ENCODE measurements at places on chromosomes 16 and 17.

GRCh38 chr17:55576237-55576995 lies 65.2 kb upstream of the SMIM36 start:
- H3K27ac ChIP-seq: peak overlapping the region; percentile 88
- DNase-seq: no peak
- peaks cover 13% of the 10 kb centered on the region for H3K4me1 ChIP-seq
- H3K4me3 ChIP-seq: no peak overlapping the region

GRCh38 chr16:48607056-48607825 lies 2.7 kb downstream of the N4BP1 start:
- H3K4me1 ChIP-seq: peaks cover 24% of the 10 kb centered on the region
- no peak overlapping the region for H3K27ac ChIP-seq
- no peak overlapping the region for H3K4me3 ChIP-seq
- no peaks in the 10 kb centered on the region for H3K27me3 ChIP-seq
- DNase-seq: no peak
- peaks cover 4% of the 10 kb centered on the region for H3K36me3 ChIP-seq

GRCh38 chr17:12256380-12256995 lies 235.8 kb downstream of the MAP2K4 start:
- H3K4me1 ChIP-seq: no peaks in the 10 kb centered on the region
- H3K36me3 ChIP-seq: no peaks in the 10 kb centered on the region
- H3K27me3 ChIP-seq: no peaks in the 10 kb centered on the region
- H3K4me3 ChIP-seq: no peak overlapping the region
- no peak for DNase-seq
- no peak overlapping the region for H3K27ac ChIP-seq

GRCh38 chr16:72099377-72099818 lies 5.8 kb downstream of the DHX38 start:
- no peak overlapping the region for H3K27ac ChIP-seq
- no peak overlapping the region for H3K4me3 ChIP-seq
- no peaks in the 10 kb centered on the region for H3K4me1 ChIP-seq
- DNase-seq: no peak
- no peaks in the 10 kb centered on the region for H3K27me3 ChIP-seq
- peaks cover 78% of the 10 kb centered on the region for H3K36me3 ChIP-seq

DNA sequence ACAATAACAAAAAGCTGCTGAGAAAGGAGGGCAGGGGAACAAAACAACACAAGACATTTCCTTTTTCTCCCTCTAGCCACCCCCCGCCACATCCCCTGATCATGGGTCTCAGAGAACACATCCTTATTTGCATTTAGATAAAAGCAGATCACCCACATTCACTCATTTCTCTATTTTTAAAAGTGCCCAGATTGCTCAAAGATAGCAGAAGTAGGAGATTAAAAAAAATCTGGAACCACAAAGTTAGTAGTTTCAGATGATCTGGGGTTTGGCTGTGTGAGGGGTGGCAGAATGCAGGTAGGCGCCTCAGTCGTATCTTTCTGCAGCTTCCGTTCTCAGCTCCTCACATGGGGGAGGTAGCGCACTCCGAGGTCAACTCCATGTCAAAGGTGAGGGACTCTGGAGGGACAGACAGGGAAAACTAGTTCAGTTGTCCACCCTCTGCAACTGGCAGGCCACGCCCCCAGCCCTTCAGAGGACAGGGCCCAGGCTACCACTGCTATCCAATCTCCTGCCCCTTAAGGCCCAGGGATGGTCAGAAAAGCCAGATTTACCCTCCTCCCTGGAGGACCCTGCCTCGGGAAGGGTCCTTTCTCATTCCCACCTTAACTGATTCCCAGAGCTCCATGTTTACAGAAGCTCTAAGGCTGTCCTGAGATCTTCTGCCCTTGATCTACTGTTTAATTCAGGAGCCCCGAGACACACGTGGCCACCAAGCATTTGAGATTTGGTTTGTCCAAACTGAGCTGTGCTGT lies 27.3 kb downstream of the STAT5A start:
- peaks cover 24% of the 10 kb centered on the region for H3K4me1 ChIP-seq
- DNase-seq: no peak
- H3K27ac ChIP-seq: no peak overlapping the region
- H3K36me3 ChIP-seq: peaks cover 61% of the 10 kb centered on the region
- H3K4me3 ChIP-seq: no peak overlapping the region
- H3K27me3 ChIP-seq: no peaks in the 10 kb centered on the region

GRCh38 chr17:81427173-81428120 lies 32.2 kb downstream of the BAHCC1 start:
- H3K36me3 ChIP-seq: peaks cover 55% of the 10 kb centered on the region
- H3K4me1 ChIP-seq: peaks cover 73% of the 10 kb centered on the region
- DNase-seq: no peak
- H3K27me3 ChIP-seq: no peaks in the 10 kb centered on the region

GRCh38 chr16:78925083-78925767 lies 675.3 kb downstream of the MAF start:
- H3K4me1 ChIP-seq: peaks cover 2% of the 10 kb centered on the region
- H3K4me3 ChIP-seq: no peak overlapping the region
- H3K36me3 ChIP-seq: no peaks in the 10 kb centered on the region
- H3K27me3 ChIP-seq: no peaks in the 10 kb centered on the region
- DNase-seq: no peak
- no peak overlapping the region for H3K27ac ChIP-seq

- no peak overlapping the region for H3K27ac ChIP-seq
- H3K36me3 ChIP-seq: no peaks in the 10 kb centered on the region
- H3K27me3 ChIP-seq: no peaks in the 10 kb centered on the region
- H3K4me3 ChIP-seq: no peak overlapping the region
Observed at GRCh38 chr16:14405611-14406537, 224.2 kb downstream of the PARN start.

- no peaks in the 10 kb centered on the region for H3K27me3 ChIP-seq
- H3K4me3 ChIP-seq: peak overlapping the region; percentile 86
- H3K27ac ChIP-seq: peak overlapping the region; percentile 99
- DNase-seq: peak; percentile 49
- H3K36me3 ChIP-seq: peaks cover 23% of the 10 kb centered on the region
Observed at GRCh38 chr17:48545539-48545938, 630 bp upstream of the HOXB2 start.

- DNase-seq: no peak
- peaks cover 17% of the 10 kb centered on the region for H3K4me1 ChIP-seq
- H3K27me3 ChIP-seq: no peaks in the 10 kb centered on the region
- H3K27ac ChIP-seq: no peak overlapping the region
- no peaks in the 10 kb centered on the region for H3K36me3 ChIP-seq
- H3K4me3 ChIP-seq: no peak overlapping the region
Observed at GRCh38 chr17:78532311-78532710, 44.9 kb downstream of the DNAH17 start.

GRCh38 chr17:17971431-17972125 lies 622 bp downstream of the TOM1L2 start:
- peaks cover 9% of the 10 kb centered on the region for H3K4me1 ChIP-seq
- peak overlapping the region; percentile 72 for H3K27ac ChIP-seq
- H3K27me3 ChIP-seq: no peaks in the 10 kb centered on the region
- H3K36me3 ChIP-seq: no peaks in the 10 kb centered on the region
- H3K4me3 ChIP-seq: peak overlapping the region; percentile 71

DNA sequence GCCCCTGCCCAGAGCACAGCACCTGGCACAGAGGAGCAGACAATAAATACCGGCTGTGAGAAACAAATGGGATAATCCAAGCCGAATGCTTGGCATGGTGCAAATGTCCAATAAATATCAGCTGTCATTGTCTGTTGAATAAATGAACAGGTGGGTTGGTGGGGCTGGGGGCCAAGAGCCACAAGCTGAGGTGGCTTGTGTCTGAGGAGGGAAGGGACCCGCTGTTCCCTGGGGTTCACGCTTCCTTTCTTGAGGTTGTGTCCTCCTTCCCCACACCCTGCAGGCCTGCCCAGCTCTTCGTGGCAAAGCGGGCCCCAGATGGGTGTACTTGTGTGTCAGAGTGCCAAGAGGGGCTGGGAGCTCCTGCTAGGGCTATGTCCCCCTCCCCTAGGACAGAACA lies 38.6 kb downstream of the ARHGAP27 start:
- no peak overlapping the region for H3K27ac ChIP-seq
- H3K4me3 ChIP-seq: no peak overlapping the region
- H3K27me3 ChIP-seq: peaks cover 2% of the 10 kb centered on the region
- peaks cover 26% of the 10 kb centered on the region for H3K36me3 ChIP-seq

GRCh38 chr16:152141-153128 lies at the start of gene HBZ:
TSS of gene HBZ (plus strand) at chr16:152644. CDS start at chr16:152910, 266 bp downstream.
- no peak within 1 kb of the TSS for H3K4me3 ChIP-seq
- H3K36me3 ChIP-seq: no peaks in the 10 kb centered on the region
- peaks cover 11% of the 10 kb centered on the region for H3K4me1 ChIP-seq
- no peak for DNase-seq

- peaks cover 2% of the 10 kb centered on the region for H3K4me1 ChIP-seq
- no peaks in the 10 kb centered on the region for H3K36me3 ChIP-seq
- no peak overlapping the region for H3K27ac ChIP-seq
Observed at GRCh38 chr17:67068999-67069398, 24.6 kb downstream of the CACNG1 start.

DNA sequence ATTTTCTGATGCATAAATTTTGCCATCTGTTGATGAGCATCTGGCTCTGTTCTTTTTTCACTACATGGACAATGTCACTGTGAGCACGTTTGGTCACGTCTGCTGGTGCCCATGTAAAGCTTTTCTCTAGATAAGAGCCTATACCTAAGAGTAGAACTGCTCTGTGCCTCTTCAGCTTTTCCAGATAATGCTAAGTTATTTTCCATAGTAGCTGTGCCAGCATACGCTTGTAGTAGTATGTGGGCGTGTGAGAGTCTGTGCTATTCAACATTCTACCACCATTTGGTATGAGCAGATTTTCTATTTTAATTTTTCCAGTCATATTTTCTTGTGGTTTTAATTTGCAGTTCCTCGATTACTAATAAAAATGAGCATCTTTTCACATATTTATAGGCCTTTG lies 33.2 kb downstream of the VPS35L start:
- peaks cover 24% of the 10 kb centered on the region for H3K36me3 ChIP-seq
- no peaks in the 10 kb centered on the region for H3K27me3 ChIP-seq
- no peak overlapping the region for H3K4me3 ChIP-seq
- no peaks in the 10 kb centered on the region for H3K4me1 ChIP-seq

DNA sequence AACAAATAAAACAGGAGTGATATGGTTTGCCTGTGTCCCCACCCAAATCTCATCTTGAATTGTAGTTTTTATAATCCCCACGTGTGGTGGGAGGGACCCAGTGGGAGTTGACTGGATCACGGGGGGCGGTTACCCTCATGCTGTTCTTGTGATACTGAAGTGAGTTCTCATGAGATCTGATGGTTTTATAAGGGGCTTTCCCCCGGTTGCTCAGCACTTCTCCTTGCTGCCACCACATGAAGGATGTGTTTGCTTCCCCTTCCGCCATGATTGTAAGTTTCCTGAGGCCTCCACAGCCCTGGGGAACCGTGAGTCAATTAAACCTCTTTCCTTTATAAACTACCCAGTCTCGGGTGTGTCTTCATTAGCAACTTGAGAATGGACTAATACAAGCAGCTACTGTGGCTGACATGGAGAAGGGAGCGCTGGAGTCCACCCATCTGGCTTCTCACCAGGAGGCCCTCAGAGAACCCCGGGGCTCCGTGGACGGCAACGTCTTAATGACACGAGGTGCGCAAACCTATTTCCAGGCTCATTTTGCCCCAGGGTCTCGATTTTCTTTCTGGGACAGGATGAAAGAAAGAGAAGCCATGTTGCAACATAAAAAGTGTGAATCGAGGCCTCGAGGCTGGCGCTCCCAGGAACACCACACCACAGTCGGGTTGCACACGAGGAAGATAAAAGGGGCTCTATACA lies 129.5 kb downstream of the DYNLRB2 start:
- no peaks in the 10 kb centered on the region for H3K36me3 ChIP-seq
- H3K27ac ChIP-seq: no peak overlapping the region
- H3K4me3 ChIP-seq: no peak overlapping the region
- peaks cover 3% of the 10 kb centered on the region for H3K4me1 ChIP-seq
- no peaks in the 10 kb centered on the region for H3K27me3 ChIP-seq

- H3K36me3 ChIP-seq: peaks cover 7% of the 10 kb centered on the region
- no peak for DNase-seq
- no peaks in the 10 kb centered on the region for H3K27me3 ChIP-seq
- peaks cover 3% of the 10 kb centered on the region for H3K4me1 ChIP-seq
- H3K4me3 ChIP-seq: no peak overlapping the region
- no peak overlapping the region for H3K27ac ChIP-seq
Observed at GRCh38 chr17:32148351-32148750, 6.0 kb downstream of the RHOT1 start.

DNA sequence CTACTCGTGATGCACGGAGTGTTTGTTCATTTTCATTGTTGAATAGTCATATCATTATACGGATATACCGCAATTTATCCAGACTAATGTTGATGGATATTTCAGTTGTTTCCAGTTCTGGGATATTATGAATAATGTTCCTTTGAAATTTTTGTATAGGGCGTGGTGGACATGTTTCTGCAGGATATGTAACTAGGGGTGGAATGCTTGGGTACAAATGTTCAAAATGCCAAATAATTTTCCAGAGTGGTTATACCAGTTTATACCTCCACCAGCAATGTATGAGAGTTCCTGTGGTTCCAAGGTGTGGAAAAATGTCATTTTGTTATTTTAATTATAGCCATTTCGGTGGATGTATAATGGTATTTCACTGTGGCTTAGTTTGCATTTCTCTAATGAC lies 53.6 kb downstream of the NUP88 start:
- no peaks in the 10 kb centered on the region for H3K4me1 ChIP-seq
- no peaks in the 10 kb centered on the region for H3K27me3 ChIP-seq
- DNase-seq: no peak
- no peak overlapping the region for H3K27ac ChIP-seq

- H3K4me1 ChIP-seq: no peaks in the 10 kb centered on the region
- no peak overlapping the region for H3K27ac ChIP-seq
- H3K36me3 ChIP-seq: no peaks in the 10 kb centered on the region
- no peak overlapping the region for H3K4me3 ChIP-seq
Observed at GRCh38 chr16:15820837-15821236, 36.0 kb downstream of the MYH11 start.

GRCh38 chr16:70808371-70808770 lies 7.4 kb upstream of the VAC14 start:
- no peaks in the 10 kb centered on the region for H3K4me1 ChIP-seq
- H3K4me3 ChIP-seq: no peak overlapping the region
- no peak overlapping the region for H3K27ac ChIP-seq
- DNase-seq: no peak
- H3K27me3 ChIP-seq: no peaks in the 10 kb centered on the region
- H3K36me3 ChIP-seq: no peaks in the 10 kb centered on the region

GRCh38 chr17:56441308-56441707 lies 152.2 kb upstream of the NOG start:
- no peak for DNase-seq
- no peaks in the 10 kb centered on the region for H3K27me3 ChIP-seq
- no peaks in the 10 kb centered on the region for H3K4me1 ChIP-seq
- peaks cover 6% of the 10 kb centered on the region for H3K36me3 ChIP-seq

- H3K27ac ChIP-seq: peak overlapping the region; percentile 70
- H3K4me1 ChIP-seq: peaks cover 52% of the 10 kb centered on the region
- H3K36me3 ChIP-seq: peaks cover 31% of the 10 kb centered on the region
- H3K4me3 ChIP-seq: peak overlapping the region; percentile 72
- DNase-seq: no peak
- H3K27me3 ChIP-seq: no peaks in the 10 kb centered on the region
Observed at GRCh38 chr17:66966704-66967418, 2.4 kb downstream of the CACNG4 start.

- H3K4me3 ChIP-seq: no peak overlapping the region
- no peaks in the 10 kb centered on the region for H3K27me3 ChIP-seq
- DNase-seq: no peak
- H3K36me3 ChIP-seq: peaks cover 69% of the 10 kb centered on the region
- H3K4me1 ChIP-seq: no peaks in the 10 kb centered on the region
- no peak overlapping the region for H3K27ac ChIP-seq
Observed at GRCh38 chr16:57434003-57434402, 13.2 kb downstream of the CIAPIN1 start.
